AG10803 (cell line): ENCODE measurements at places on chromosomes 3 and 15.

GRCh38 chr15:44738340-44738984 is 2.1 kb downstream of the TRIM69 start:
- peak; percentile 65 for DNase-seq

DNA sequence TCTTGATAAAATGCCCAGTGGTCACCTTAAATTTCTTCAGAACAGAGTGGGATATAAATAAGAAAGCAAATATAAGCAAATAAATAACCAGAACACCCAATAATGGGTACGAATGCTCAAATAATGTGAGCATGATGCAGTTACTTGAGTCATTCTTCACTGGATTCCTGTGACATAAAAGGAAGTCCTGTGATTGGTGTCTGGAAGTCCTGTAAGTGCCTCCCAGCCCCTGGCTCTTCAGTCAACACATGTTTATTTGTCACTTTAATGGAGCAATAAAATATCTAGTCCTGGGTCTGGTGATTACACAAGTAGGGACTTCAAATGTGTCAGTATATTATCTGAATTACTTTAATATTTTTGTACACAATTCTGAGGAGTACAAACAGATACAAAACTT is 30.4 kb downstream of the TMEM212 start:
- DNase-seq = peak; percentile 84

DNA sequence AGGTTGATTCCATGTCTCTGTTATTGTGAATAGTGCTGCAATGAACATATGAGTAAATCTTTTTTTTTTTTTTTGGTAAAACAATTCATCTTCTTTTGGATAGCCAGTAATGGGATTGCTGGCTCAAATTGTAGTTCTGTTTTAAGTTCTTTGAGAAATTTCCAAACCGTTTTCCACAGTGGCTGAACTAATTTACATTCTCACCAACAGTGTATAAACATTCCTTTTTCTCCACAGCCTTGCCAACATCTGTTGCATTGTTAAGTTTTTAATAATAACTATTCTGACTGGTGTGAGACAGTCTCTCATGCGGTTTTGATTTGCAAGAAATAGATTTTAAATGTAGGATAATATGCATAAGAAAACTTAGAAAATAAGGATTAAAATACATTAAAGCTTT is 279.0 kb upstream of the EPHA3 start:
- DNase-seq = peak; percentile 72

GRCh38 chr3:125035217-125035616 is 20.6 kb downstream of the HEG1 start:
- DNase-seq = no peak

- DNase-seq = no peak
Observed at GRCh38 chr3:160622263-160623045, 54.5 kb upstream of the ARL14 start.

DNA sequence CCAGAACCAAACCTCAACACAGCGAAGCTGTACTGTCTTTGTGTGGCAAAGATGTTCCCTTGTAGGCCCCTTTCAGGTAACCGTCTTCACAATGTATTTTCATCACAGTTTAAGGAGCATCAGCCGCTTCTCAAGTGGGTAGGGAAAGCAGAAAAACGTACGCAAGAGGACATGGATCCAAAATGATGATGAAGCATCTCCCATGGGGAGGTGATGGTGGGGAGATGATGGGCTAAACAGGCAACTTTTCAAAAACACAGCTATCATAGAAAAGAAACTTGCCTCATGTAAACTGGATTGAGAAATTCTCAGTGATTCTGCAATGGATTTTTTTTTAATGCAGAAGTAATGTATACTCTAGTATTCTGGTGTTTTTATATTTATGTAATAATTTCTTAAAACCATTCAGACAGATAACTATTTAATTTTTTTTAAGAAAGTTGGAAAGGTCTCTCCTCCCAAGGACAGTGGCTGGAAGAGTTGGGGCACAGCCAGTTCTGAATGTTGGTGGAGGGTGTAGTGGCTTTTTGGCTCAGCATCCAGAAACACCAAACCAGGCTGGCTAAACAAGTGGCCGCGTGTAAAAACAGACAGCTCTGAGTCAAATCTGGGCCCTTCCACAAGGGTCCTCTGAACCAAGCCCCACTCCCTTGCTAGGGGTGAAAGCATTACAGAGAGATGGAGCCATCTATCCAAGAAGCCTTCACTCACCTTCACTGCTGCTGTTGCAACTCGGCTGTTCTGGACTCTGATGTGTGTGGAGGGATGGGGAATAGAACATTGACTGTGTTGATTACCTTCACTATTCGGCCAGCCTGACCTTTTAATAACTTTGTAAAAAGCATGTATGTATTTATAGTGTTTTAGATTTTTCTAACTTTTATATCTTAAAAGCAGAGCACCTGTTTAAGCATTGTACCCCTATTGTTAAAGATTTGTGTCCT is 60.0 kb downstream of the AAGAB start:
- no peak for DNase-seq

GRCh38 chr3:100590114-100590839 is 19.1 kb upstream of the ADGRG7 start:
- DNase-seq = peak; percentile 67

- no peak for DNase-seq
Observed at GRCh38 chr3:9231471-9231870, 18.0 kb downstream of the SRGAP3 start.

DNA sequence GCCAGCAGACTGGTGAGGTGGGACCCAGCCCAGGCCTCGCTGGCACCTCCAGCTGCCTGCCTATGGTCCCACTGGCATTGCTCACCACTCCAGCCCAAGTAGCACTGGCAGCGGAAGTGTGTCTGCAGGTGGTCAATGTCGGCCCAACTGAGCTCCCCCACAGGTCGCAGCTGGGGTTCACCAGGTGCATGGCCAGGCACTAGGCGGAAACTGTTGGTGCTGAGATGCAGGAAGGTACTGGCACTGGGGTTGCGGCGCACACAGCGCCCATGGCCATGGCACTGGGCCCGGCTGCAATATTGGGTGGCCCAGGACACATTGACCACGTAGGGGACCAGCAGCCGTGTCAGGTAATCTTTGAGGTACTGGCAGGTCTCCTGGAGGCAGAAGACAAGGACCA is 4.4 kb downstream of the HYAL2 start:
- no peak for DNase-seq

DNA sequence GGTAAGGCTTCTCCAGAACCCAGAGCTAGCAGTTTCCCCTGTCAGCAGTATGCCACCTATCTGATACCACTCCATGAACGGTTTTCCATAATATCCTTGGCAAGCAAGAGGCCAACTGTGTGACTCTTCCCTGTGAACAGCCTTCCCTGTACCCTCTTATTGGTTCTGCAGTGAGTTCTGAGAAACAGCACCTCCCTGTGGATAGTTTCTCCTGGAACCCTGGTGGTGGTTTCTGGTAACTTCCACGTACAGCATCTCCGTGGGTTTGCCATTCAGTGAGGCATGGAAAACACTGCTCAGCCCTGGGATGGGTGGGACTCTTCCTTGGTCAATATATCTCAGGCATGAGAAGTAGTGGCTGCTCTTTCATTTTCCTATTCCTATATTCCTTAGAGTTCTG is 19.4 kb upstream of the SERPINI2 start:
- DNase-seq = no peak

DNA sequence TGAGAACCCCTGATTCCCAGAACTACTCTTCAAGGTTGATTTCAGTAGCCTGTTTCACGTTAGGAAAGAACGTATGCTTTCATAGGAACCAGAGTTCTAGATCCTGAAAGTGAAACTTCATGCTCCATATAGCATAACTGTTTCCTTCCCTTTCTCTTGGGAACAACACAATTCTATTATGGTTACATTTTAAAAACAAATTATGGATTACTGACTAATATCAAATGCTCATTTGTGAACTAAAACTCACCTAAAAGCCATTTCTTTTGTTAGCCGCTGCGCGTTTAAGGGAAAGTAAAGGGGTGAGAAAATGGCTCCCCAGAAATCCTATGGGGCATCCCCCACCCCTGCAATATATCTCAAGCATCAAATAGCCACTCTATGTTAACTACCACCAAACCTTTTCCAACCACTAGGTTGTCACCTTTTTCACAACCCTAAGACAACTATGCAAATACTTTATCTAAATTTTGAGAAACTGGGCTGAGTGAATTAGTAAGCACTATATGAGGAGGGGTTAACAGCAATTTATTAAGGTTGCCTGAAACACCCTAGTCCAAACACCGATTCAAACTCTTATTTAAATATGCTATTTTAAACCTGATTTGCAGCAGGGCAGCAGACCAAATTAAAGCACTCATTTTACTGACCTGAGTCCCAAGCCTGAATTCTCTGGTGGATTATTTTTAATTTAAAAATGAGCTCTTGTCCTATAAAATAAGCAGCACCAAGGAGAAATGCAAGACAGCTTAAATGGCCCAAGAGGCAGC is 2.4 kb downstream of the SIAH2 start:
- DNase-seq = no peak

GRCh38 chr3:49602877-49603411 is 48.7 kb downstream of the BSN start:
- no peak for DNase-seq

DNA sequence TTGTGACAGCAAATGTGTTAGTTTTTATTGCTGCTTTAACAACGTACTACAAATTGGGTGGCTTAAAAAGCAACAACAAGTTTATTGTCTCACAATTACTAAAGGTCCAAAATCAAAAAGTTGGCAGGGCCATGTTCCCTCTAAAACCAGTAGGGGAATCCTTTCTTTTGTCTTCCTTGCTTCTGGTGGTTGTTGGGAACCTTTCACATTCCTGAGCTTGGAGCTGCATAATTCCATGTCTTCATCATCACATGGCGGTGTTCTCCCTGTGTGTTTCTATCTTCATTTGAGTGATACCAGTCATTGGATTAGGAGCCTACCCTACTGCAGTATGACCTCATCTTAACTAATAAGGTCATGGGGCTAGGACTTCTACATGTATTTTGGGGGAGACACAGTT is 7.4 kb downstream of the SPRED1 start:
- DNase-seq = peak; percentile 50

- no peak for DNase-seq
Observed at GRCh38 chr15:75732177-75732808, 19.6 kb upstream of the CSPG4 start.

DNA sequence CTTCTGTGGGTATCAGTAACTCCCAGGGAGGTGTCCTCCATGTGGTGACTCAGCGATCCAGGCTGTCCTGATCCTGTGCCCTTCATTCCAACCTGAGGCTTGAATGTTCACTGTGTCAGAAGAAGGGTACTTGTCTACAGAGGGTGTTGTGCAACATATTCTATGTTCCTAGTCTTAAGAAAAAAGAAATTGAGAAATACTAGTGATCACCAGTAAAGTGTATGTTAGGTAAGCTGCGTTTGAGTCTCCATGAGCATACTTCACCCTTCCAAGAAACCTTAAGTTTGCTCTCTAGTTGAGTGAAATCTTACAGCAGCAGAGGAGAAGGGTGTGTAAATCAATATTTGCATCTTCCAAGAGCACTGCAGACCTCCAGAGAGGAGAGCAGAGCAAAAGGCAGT is 122.2 kb upstream of the SLC24A5 start:
- no peak for DNase-seq

- DNase-seq = no peak
Observed at GRCh38 chr15:98080791-98081190, 120.3 kb downstream of the ARRDC4 start.

DNA sequence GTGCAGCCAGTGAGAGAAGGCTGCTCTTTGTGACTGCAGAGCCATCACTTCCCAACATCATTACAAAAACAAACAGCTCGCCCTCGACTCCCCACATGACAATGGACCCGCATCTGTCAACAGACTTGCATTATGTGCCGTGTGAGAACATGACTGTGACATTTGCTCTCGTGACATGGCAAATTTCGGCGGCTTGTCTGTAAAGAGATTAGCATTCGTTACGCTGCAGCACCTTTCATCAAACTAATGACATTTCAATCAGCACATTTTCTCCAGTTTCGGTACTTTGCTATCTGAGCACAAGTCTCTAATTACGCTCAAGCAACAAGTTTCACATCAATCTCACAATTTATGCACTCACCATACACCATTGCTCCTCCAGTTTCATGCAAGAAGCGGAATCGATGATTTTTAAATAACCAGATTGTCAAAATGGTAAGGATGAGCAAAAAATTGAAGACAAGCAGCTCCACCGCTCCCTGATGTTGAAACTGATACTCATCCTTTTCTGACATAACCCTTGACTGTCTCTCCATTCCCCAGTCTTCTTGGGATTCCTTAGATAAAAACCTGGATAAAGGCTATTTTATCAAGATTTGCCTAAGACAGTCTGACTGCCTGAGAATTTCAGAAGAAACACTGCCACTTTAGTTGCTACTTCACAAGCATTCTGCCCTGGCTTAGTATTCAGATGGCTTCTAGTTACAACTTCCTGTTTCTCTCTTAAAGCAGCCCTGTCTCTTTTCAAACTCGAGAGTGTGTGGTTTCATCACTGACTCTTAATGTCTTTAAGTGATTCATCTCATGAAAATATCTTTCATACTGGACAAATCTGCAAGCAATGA is at the start of gene SLC9A9:
Gene SLC9A9 (minus strand): TSS at position 682 of the 845 bp plus-strand sequence. CDS start 146 bp downstream, at position 536.
- peak; percentile 77 for DNase-seq

- no peak for DNase-seq
Observed at GRCh38 chr3:98573181-98573728, 20.2 kb downstream of the CPOX start.

- DNase-seq = no peak
Observed at GRCh38 chr3:100665230-100665629, 44.1 kb upstream of the TFG start.

DNA sequence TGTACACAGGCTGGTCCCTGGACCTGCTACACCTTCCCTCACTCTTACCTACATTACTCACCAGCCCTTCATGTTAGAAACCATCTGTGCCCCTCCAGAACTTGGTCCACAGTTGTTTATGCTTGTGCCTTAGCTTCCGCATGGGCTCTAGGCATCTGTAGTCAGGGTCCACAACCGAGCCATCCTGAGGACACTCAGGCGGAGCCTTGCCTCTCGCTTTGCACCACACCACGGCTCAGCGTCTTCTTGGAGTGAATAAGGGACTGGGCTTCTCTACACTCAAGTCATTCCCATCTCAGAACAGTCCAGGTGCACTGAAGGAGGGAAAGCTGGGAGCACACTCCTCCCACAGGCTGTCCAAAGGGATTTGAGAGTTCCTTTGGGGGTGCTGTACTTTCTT is 97.8 kb downstream of the HMG20A start:
- DNase-seq = no peak

DNA sequence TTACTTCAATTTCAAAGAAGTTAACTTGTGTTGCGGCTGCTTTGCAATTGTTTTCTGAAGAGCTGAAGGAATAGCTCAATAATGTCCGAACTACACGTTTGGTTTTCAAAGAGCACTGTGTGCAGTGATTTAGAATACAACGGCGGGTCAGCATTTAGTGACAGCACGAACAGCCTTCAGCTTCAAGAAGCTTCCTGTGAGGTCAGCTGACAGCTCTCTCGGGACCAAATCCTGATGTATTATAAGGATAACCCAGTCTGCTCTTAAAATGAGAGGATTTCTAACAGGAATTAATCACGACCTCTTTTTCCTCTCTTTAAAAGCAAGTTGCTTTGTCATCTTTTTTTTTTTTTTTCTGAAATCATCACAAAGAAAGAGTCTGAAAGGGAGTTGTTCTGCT is 97.9 kb upstream of the UNC13C start:
- no peak for DNase-seq

GRCh38 chr3:15164340-15164739 is 41.7 kb upstream of the CAPN7 start:
- peak; percentile 72 for DNase-seq
